Hypothalamus (tissue), 51 donors: ENCODE measurements at places on chromosomes 6 and 20.
A peak's percentile ranks its signal among the peaks of the same experiment; 100 is the strongest.

- no peak for DNase-seq
Observed at GRCh38 chr6:27591699-27592480, 119.0 kb upstream of the ZNF184 start.

GRCh38 chr6:161947371-161947770 lies 673.5 kb upstream of the AGPAT4 start:
- no peak for DNase-seq

- DNase-seq, result no peak
Observed at GRCh38 chr6:16402581-16402900, 164.2 kb downstream of the GMPR start.

DNA sequence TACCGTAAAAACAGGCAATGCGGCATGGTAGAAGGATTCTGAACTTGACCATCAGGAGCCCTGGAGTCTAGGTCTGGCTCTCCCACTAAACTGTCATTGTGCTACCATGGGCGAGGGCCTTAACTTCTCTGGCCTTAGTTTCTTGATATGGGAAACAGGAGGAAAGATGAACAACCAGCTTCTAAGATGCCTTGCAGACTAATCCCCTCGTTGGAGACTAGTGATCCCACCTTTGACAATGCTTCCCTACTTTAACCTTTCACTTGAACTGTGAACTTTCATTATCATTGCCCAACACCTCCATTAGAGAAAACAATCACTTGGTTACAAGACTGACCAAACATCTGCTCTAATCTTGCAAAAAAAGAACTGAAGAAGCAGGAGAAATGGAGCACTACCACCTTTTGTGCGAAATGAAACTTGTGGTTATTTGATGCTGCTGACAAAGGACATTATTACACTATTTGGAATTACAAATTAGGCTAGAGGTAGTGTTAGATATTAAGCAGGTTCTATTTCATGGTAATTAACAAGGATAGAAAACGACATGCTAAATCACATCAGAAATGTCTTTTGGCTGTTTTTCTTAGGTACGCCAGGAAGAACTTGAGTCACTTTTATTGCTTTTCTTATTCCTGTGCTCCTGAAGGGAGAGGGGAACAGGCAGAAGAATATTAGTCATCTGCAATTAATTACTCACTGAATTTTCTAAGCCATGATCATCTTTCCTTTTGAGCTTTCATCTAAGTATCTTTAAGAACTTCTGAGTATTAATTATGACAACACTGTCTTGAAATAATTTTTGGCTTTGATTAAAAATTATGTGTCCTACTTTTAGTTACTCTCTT lies 39.1 kb upstream of the ARHGAP18 start:
- DNase-seq, result no peak

GRCh38 chr6:48032151-48032550 lies 78.8 kb downstream of the PTCHD4 start:
- DNase-seq, result no peak

DNA sequence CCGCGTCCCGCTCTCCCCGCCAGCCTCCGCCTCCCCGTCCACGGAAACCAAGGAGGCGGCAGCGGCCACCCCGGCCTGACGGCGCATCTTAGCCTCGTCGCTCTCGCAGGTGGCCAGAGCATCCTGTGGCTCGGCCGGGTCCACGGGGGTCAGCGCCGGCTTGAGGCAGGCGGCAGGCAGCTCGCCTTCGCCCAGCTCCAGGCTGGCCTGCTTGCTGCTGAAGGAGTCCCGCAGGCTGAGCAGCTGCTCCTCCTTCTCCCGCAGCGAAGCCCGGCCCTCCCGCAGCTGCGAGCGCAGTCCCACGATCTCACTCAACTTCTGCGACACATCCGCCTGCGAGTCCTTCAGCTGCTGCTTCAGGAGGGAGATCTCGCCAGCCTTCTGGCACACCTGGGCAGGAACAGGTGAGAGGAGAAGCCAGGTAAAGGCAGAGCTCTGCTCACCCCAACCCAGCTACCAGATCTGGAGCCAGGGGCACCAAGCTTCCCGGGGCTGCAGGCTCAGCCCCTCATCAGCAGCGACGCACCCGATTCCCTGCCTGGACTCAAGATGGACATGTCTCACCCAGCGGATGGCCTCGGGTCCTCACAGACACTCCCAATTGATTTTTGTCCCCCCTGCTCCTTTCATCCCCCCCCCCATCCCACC lies 5.2 kb upstream of the FASTKD5 start:
- no peak for DNase-seq

DNA sequence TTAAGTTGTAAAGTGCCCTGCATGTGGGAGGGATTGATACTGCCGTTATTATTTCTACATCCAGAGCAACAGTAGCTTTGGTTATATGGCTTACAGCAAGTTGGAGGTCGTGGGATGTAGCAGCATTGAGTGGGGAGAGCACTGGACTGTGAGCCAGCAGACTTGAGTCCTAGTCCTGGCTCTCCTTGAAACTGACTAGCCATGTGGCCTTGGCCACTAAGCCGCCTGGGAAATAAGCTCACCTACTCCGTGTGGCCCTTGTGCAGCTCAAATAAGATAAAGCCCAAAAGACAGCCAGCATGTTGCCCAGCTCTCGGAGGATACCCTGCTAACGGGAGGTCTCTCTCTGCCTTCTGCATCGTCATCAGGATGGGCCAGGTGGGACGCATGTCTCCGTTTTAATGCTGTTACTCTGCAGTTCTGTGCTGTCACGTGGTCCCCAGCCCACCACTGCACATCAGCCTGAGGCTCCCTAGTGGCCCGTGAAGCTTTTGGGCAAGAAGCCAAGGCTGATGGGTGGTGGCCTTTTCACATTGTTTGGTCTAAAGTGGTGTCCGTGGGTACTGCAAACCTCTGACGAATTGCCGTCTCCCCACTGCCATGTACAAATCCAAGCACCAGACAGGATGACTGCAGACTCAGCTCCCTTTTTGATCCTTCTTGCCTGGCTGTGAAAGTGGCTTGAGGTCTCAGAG lies 7.9 kb downstream of the EPB41L1 start:
- no peak for DNase-seq

- DNase-seq, result no peak
Observed at GRCh38 chr6:72579865-72580264, 42.0 kb upstream of the KCNQ5 start.

DNA sequence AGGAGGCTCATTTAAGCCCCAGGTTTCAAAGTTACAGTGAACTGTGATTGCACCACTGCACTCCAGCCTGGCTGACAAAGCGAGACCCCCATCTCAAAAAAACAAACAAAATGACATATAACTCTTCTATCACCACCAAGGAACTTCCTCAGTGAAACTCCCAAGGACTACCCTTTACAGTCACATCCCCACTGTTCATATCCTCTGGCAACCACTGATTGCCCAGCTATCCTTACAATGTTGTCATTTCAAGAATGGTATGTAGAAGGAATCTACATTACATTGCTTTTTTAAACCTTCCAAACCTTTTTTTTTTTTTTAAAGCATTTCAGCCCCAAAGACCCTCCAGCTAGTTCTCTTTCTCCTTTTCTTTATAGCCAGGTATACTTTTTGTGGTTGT lies 123.1 kb upstream of the CARMIL1 start:
- no peak for DNase-seq

DNA sequence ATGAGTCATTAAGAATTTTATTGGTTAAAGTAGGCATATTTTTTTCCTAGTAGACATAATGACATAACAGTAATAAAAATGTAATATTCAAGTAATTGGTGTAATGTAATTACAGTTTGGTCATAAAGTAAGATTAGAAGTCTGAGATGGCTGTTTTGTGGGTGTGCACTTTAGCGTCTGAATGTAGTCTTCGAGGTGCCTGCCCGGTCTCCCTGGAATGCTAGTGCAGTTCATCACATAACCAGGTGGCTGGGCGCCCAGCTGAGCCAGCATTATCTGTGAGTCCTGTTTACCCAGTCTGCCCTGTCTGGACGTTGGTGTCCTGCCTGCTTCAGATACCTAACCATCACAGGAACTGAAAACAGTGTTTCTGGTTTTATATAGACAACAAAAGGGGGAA lies 419.1 kb downstream of the CDC5L start:
- no peak for DNase-seq

- DNase-seq, result no peak
Observed at GRCh38 chr6:21592953-21593352, 598 bp upstream of the SOX4 start.

DNA sequence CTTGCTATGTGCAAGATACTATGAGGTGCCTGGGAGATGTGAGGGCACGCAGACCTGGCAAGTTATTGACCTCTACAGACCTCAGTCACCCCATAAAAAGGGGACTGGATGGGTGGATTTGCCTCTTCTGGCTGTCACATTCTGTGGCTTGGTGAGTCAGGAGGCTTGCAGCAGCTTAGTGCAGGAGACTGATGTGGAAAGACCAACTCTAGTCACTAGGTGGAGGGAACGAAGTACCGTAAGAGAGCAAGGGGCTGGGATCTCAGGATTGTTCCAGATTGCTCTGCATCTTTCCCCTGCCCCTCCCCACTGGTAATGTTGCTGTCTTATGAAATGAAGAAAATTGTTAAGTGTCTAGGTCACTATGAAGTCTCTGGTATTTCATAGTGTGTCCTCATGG lies 3.3 kb downstream of the MAPRE1 start:
- DNase-seq, result no peak

- no peak for DNase-seq
Observed at GRCh38 chr20:32780749-32781655, 18.8 kb downstream of the DNMT3B start.

GRCh38 chr6:131548441-131548840 lies 24.6 kb upstream of the ARG1 start:
- no peak for DNase-seq

DNA sequence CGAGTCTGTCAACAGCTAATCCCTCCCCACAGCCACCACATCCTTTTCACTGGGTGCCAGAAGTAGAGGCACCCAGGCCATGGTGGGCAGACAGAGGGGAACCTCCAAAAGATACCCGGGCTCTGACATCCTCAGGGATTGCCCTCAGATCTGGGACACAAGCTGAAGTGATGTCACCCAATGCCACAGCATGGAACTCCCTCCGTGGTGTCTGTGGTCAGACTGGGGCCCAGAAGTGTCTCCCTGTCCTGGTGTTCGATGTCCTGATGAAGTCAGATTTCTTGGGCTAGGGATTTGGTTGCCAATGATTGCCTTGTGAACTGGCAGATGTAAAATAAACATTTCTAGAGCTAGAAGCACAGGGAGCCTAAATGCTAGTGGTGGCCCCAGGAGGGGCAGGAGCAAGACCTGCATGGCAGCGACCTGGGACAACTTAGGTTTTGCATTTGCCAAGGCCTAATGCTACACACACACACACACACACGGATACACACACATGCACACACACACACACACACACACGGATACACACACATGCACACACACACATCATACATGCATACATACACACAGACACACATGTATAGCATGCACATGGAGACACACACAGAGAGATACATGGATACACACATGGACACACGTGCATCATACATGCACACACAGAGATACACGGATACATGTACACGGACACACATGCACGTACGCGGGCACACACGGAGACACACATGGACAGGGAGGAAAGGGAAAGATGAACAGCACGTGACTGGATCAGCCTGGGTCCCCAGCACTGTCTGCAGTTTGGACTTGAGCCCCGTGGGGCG lies 221.0 kb downstream of the NFATC2 start:
- DNase-seq, result no peak

DNA sequence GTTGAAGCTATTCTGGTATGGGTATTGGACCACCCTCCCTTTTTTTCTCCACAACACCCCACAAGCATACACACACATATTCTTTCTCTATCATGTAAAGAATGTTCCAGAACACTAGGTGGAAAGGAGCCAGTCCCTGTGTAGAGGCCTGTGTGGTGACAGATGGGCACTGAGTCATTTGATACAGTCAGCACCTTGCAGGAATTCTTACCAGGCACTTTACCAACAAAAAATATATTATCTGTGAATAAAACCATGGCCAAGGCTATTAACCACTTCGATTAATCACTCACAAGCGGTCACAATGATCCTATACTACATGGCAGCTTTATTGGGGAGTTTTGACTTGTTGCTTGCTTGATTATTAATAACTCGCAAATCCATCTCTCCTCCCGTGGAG lies 149.5 kb downstream of the BFSP1 start:
- DNase-seq, result no peak

DNA sequence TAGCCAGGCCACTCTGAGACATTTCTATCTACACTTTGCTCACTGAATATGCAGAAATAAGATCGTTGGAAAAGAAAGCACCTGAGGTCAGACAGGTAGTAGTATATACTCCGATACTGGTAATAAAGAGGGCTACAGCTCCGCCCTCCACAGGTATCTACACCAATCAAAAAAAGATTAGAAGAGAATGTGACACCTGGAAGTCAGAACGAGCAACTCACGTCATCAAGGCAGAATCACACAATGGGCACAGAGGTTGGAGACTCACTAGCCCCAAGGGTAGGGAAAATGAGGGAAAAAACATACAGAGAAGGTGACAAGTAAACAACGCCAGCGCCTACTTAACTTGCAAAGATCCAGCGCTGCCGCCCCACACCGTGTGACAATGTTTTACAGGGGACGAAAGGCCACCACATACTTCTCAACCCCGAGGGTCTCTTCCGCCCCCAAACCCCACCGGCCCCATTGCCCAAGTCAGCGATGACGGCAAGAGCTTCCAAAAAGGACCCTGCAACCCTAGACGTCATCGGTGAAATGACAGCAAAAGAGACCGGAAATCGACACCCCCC lies 653 bp downstream of the LMBRD1 start:
- DNase-seq, result no peak

- peak; percentile 24 for DNase-seq
Observed at GRCh38 chr6:157764178-157765068, 58.6 kb upstream of the SNX9 start.

- DNase-seq, result peak; percentile 78
Observed at GRCh38 chr6:98832284-98833056, 1.9 kb upstream of the POU3F2 start.

- DNase-seq, result no peak
Observed at GRCh38 chr6:167420177-167420576, 95.3 kb downstream of the TTLL2 start.

- no peak for DNase-seq
Observed at GRCh38 chr6:4848382-4849068, 72.3 kb downstream of the CDYL start.

DNA sequence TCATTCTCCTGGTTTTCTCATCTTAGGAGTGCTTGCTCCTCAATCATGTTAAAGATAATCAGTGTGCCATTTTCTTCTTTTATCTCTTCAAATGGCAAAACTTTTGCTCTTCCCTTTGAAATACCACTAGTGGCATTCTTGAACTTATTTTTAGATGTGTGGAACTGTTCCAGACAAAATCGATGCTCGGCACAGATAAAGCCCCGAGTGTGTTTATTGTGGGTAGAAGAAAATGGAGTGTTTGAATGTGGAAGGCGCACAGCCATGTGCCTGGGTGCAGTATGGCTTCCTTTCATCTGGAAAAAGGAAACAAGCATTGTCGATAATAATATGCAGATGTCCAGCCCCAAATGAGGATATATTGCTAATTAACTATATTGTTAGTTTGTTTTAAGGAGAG lies 42.4 kb downstream of the ISM1 start:
- no peak for DNase-seq

DNA sequence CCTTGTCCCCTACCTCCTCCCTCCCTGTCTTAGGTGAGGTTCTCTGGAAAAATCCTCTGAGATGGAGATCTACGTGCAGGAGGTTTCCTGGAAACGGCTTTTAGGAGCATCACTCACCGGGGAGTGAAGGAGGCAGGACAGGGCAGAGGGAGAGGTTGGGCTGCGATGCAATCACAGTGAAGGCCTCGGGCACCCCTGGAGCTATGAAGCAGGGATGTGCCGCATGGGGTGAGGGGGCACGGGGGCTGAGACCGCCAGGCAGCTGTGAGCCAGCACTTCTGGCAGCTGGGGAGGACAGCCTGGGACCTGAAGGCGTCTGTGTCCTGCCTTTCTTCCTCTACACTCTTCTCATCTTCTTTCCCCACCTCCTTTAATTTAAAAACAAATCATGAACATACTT lies 12.9 kb upstream of the GLP1R start:
- DNase-seq, result no peak

GRCh38 chr6:132261354-132261753 lies 139.9 kb downstream of the MOXD1 start:
- DNase-seq, result no peak
